Astrocyte of the cerebellum (primary cell): ENCODE measurements at places on chromosomes 6 and 20.

DNA sequence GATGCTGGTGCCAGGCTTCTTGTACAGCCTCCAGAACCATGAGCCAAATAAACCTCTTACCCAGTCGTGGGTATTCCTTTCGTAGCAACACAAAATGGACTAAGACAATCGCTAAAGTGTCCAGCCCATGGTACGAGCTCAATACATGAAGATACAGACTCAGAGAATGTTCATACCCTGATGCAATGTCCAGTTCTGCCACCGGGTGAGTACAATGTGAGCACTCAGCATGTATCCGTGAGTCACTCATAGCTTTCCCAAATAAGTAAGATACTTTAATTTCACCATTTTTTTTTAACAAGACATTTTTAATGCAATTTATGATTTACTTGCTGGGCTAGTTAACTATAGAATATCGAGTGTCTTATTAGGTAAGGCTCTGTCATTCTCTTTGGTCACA, 26.7 kb upstream of the PDE10A start:
- no peak for DNase-seq

DNA sequence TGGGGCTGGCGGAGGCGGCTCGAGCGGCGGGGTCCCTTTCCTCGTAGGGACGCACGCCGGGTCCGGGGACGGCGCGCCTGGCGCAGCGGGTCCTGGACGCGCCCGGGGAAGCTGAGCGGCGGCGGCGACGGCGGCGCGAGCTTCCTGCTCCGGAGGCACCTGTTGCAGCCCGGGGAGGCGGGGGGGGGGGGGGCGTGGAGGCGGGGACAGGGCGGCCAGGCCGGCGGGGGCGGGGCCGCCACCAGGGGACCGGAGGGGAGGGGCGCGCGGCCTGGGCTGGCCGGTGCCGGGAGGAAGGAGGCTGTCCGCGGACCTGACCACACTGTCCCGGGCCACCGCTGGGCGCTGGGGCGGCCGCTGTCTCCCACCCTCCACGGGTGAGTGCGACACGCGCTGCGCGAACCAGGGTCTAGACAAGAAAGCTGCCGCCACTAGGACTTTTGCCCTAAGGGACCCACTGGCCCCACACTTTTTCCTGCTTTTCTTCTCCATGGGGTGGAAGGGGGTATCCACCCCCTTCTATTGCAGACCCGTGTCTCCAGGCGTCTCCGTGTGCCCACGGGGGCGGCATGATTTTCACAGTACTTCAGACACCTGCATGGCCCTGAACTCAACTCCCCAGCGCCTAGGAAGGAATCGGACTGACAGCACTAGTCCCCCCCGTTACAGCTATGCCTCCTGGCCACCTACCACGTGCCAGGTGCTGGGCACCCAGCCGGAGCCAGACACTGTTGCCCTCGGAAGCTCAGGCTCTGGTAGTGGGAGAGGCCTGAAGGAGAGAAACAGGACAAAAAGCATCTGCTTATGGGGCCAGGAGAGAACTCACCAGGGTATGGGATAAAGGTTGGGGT, at the start of gene NFATC2:
TSS of gene NFATC2 (minus strand) at position 149 of the 851 bp plus-strand sequence. CDS start 220 bp downstream, outside the sequence.
- no peak for DNase-seq

DNA sequence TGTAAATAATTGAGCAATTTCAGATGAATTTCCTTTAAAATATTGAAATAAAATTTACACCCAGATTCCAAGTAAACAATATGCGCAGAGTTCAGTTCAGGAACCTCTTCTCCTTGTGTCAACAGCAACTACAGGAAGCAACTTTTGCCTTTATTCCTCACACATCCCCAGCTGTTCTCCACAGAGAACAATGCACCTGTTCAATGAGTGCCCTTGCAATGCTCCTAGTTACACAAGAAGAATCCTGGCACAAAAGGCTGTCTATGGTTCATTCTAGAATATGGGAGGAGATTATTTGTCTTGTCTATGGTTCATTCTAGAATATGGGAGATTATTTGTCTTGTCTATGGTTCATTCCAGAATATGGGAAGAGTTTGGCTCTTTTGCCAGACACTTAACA, 454.9 kb downstream of the BTBD3 start:
- no peak for DNase-seq

GRCh38 chr20:33490023-33490933, at the start of gene CBFA2T2:
Gene CBFA2T2 (plus strand): TSS chr20:33490096. CDS start chr20:33490268, 172 bp downstream.
- no peak for DNase-seq

- DNase-seq, result no peak
Measured at GRCh38 chr6:167978607-167979006, 18.9 kb upstream of the KIF25 start.

GRCh38 chr6:150167479-150167873, 24.6 kb downstream of the PPP1R14C start:
- no peak for DNase-seq

GRCh38 chr20:2800521-2801285, at the start of gene CPXM1:
Gene CPXM1 (minus strand): TSS chr20:2800627. CDS start chr20:2800572, 55 bp downstream.
- DNase-seq, result no peak

GRCh38 chr6:97656236-97656635, 373.2 kb upstream of the MMS22L start:
- no peak for DNase-seq

DNA sequence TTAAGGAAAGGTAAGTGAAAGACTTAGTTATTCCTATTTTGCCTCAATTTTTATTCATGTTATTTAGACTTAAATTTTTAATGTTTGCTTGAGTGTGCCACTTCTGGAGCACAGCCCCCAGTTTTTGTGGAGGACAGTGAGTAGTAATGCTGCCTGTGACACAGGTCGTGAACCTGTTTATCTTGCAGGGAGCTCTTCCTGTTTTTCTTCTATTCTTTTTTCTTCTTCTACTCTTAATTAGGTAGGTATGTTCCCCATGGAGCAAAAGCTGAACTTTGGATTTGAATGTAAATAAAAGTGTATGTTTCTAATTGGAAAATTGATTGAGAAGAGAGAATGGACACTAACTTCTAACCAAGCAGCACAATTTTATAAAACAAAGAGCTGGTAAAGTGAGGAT, 12.3 kb downstream of the SMPDL3A start:
- DNase-seq, result no peak

GRCh38 chr6:10532392-10532791, 11.2 kb downstream of the GCNT2 start:
- DNase-seq, result no peak

DNA sequence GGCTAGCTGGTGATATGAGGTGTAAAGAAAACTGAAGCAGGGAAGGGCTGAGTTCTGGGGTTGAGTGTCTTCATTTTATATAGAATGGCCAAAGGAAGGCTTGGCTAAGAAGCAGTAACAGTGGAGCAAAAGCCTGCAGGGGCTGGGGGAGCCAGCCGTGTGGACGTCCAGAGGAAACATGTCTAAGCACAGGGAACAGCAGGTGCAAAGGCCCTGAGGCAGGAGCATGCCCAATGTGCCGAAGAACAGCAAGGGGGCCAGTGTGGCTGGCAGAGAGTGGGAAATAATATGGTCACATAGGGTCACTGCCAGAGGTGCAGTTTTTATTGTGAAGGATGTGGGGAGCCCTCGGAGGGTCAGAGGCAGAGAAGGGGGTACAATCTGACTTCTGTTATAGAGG, 60.5 kb upstream of the KCNG1 start:
- DNase-seq, result no peak

- no peak for DNase-seq
Measured at GRCh38 chr6:10723567-10723881, 654 bp downstream of the TMEM14C start.

DNA sequence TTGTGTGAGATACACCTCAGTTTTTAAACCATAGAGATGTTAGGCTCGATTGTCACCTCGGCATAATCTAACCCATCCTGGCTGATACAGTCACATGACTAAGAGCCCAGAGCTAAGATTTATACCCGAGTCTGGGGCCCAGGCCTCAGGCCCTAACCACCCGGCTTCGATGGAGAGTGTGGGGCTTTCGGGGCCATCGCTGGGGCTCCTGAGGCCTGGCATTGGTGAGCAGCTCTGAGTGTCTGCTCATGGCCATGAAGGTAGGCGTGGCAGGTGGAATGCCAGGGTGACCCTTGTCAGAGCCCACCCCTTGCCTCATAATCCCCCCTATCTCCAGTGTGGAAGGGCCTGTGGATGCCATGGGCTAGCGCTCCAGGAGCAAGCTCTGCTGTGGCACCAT, 164.3 kb downstream of the BMP7 start:
- DNase-seq, result no peak

DNA sequence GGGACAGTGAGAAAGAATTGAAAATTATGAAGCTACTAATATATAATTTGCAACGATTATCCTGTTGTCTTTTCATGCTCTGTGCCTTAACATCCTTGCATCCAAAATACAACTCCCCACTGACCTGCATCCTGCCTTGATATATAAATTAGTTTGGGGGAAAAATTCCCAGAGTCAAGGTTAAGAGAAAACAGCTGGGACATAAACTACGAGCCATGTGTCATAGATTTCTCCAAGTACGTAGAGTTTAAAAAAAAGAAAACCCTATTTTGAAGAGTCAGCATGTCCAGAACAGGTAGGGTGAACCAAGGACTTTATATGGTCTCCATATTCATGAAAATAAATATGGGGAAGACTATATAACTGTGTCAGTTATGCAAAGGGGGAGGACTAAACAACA, 123.8 kb upstream of the MARCKS start:
- no peak for DNase-seq

GRCh38 chr20:56202493-56203077, 45.9 kb upstream of the MC3R start:
- no peak for DNase-seq

DNA sequence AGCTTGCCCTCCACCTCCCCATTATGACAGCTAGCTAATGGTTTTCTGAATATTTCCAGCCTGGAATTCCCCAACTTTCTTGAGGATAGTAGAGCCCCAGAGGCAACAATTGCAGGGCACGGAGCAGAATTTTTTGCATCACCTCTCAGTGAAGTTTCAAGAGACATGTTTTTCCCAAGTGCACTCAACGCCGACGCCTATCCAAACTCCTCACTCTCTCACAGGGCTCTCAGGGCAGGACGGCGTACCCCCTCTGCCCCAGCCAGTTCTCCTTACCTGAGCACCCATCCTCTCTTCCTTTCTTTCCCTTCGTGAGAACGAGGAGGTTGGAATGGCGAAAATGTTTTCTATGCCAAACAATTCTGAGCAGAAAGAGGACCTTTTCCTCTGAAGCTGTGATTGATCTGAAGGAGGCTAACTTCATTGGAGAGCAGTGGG, 83.1 kb upstream of the FOXQ1 start:
- no peak for DNase-seq

DNA sequence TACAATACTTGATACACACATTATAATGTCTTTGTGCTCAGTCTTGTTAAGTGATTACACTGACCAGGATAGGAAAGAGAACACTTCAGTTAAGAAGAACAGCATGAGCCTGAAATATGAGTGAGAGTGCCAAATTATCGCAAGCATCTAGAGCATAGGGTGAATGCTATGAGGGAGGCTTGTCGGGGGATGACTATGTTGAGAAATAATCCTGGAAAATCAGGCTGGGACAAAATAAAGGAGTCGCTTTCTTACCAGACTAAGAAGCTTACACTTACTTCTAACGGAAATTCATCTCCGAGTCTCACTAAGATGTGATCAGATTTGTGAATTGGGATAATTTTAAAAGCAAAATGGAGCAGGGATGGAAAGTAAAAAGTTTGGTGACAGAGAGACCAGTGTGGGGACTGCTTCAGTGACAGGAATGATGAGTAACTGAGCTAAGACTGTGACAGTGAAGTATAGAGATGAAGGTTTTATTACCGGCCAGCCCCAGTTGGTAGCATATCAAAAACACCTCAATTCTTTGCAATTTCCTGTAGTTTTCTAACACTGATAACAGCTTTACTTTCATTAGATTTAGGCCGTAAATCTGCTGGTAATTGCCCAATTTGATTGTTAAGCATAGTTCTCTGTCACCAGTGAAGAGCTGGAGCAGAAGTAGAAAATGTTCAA, 48.4 kb upstream of the DEFB112 start:
- no peak for DNase-seq

- no peak for DNase-seq
Measured at GRCh38 chr20:58330687-58331086, 21.2 kb downstream of the RAB22A start.

DNA sequence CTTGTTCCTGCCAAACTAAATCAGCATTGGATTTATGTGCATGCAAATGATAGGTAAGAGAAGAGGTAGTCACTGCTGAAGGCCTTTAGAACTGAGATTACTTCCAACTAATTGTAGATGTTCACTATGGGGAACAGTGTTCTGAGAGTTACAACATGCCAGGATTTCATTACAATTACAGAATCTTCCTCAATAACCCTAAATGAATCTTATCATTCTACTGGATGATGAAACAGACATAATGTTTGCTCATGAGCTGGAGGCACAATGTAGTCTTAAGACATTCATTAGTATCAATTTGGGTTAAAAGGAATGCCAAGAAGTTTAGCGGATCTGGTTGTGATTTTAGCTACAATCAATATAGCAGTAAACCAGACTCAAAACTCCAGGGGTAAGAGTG, 248.9 kb upstream of the THEMIS start:
- no peak for DNase-seq

GRCh38 chr6:112021691-112022310, 32.1 kb upstream of the CCN6 start:
- DNase-seq, result no peak

DNA sequence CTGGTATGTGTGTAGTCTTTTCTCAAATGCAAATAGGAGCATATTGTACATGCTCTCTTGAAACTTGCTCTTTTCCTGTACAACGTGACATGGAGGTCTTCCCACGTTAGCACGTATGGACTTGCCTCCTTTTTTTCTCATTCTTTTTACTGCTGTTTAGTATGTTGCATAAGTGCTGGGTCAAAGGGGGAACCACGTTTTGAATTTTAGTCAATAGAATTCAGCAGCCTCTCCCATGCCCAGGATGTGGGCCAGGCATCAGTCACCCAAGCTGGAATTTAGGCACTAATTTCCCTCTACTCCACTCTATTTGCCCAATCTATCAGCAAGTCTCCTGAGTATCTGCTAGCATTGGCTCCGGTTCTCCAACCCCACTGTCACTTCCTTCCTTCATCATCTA, 41.5 kb upstream of the RNF24 start:
- no peak for DNase-seq

GRCh38 chr6:39049575-39050283, 1.1 kb downstream of the GLP1R start:
- no peak for DNase-seq

- no peak for DNase-seq
Measured at GRCh38 chr6:27720607-27721580, 191.3 kb downstream of the OR2B2 start.

- no peak for DNase-seq
Measured at GRCh38 chr6:81739230-81740195, 13.0 kb downstream of the TENT5A start.

- DNase-seq, result no peak
Measured at GRCh38 chr6:42441697-42442081, 10.0 kb downstream of the TRERF1 start.

GRCh38 chr6:127328043-127328609, 15.3 kb downstream of the ECHDC1 start:
- DNase-seq, result no peak
